ENCODE measurements at places on chromosomes 7 and 10.

GRCh38 chr7:14836571-14837189, 65.9 kb downstream of the DGKB start:
- no peak for DNase-seq

DNA sequence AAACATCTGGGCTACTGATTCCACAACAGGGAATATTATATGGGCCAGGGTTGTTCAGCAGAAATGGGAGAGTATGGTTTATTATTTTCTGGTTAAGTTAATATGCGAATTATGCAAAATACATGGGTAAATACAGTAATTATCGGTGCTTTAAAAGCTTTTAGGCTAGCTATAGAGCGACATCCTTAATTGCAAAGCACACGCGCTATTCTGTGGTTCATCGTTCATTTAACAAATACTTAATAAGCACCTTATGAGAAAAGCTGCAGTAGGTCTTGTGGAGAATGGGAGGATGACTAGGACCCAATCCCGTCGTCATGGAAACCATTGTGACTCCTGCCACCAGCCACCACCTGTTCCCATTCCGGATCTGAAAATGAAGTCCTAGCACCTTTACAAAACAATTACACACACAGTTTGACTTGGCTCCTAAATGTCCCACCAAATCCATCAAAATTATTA, 623 bp upstream of the CEP41 start:
- no peak for DNase-seq

DNA sequence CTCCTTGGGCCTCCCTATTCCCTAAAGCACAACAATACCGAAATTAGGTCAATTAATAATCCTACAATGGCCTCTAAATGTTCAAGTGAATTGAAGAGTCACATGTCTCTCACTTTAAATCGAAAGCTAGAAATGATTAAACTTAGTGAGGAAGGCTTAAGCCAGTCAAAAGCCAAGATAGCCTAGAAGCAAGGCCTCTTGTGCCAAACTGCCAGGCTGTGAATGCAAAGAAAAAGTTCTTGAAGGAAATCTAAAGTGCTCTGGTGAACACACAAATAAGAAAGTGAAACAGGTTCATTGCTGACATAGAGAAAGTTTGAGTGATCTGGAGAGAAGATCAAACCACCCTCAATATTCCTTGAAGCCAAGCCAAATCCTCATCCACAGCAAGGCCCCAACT, 57.2 kb downstream of the SLC29A4 start:
- DNase-seq = no peak

DNA sequence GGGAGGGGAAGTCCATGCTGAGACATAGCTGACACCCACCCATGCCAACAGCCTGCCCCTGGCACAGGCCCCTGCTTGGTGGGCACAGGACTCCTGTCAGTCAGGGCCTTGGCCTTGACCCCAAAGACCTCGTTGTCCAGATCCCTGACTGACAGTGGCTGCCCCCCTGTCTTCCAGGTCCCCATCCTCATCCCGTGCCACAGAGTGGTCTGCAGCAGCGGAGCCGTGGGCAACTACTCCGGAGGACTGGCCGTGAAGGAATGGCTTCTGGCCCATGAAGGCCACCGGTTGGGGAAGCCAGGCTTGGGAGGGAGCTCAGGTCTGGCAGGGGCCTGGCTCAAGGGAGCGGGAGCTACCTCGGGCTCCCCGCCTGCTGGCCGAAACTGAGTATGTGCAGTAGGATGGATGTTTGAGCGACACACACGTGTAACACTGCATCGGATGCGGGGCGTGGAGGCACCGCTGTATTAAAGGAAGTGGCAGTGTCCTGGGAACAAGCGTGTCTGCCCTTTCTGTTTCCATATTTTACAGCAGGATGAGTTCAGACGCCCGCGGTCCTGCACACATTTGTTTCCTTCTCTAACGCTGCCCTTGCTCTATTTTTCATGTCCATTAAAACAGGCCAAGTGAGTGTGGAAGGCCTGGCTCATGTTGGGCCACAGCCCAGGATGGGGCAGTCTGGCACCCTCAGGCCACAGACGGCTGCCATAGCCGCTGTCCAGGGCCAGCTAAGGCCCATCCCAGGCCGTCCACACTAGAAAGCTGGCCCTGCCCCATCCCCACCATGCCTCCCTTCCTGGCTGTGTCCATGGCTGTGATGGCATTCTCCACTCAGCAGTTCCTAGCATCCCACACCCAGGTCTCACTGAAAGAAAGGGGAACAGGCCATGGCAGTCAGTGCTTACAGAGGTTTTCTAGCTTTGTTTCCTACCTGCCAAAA, 197.2 kb downstream of the EBF3 start:
- no peak for DNase-seq

- no peak for DNase-seq
Measured at GRCh38 chr10:123958241-123958640, 66.6 kb upstream of the CPXM2 start.

DNA sequence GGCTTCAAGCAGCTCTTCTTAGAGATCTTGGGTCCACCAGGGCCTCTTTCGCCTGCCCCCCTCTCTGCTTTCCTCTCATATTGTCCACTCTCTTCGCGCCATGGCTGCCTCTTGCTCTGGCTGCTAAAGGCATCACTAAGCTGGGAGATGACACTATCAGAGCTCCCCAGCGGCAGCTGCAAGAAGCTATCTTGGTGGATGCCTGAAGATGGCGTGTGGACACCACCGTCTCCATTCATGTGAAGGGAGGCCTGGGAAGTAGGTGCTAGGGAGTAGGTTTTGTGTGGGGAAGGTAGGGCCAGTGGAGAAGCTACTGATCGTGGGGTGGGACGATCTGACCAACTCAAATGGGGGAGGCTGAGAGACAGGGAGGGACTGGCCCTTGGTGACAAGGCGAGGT, 45.9 kb upstream of the PDLIM1 start:
- DNase-seq = no peak

DNA sequence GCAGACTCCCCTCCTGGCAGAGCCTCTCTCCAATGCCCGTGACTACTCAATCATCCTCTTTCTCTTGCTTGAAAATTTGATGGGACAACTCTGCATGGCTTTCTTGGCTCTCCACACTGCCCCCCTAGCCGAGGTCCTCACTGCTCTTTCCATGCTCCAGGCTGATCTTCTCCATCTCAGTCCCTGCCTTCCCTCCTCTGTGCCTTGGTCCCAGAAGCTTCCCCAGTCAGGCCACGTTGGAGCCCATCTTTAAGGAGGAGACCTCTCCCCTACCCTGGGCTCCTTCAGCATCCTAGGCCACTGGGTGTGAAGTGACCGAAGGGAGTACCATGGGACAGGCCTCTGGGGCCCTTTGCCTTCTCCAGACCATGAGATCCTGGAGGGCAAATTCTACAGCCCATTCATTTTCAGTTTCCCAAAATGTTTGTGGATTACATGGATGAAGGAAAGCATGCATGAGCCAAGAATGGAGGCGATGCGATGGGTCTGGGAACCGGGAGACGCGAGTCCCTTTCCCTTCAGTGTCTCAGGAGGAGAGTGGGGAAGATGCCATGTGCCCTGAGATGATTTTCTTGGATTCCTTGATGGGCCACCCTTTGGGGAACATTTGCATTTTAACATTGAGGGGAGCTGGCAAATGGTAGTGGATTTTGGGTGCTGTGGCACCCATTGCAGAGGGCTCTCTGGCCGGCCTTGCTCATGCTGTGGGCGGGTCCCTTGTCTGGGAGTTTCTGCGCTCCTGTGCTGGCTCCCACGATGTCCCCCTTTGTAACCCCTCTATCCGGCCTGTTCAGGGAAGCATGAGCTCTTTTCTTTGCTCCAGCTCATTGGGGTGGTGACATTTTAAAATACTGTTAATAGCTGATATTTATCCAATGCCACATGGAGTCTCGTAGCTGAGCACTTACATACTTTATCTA, 376.6 kb downstream of the RPS24 start:
- DNase-seq = no peak

DNA sequence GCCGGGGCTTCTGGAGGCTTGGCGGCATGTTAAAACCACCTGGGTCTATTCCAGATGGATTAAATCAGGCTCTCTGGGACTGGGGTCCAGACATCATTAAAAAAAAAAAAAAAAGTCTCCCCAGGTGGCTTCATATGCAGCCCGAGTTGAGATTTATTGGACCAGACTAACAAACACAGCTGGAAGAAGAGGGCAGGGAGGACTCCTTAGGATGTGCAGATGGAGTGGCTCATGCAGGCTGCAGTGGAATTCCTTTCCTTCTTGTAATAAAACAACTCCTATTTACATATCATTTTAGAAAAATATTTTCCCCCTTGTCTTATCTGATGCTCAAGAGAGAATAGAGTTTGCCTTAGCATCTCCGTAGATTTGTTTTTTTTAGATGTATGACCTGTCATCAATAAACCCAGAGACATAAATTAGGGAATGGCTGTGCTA, 238.1 kb downstream of the CAMK1D start:
- no peak for DNase-seq

DNA sequence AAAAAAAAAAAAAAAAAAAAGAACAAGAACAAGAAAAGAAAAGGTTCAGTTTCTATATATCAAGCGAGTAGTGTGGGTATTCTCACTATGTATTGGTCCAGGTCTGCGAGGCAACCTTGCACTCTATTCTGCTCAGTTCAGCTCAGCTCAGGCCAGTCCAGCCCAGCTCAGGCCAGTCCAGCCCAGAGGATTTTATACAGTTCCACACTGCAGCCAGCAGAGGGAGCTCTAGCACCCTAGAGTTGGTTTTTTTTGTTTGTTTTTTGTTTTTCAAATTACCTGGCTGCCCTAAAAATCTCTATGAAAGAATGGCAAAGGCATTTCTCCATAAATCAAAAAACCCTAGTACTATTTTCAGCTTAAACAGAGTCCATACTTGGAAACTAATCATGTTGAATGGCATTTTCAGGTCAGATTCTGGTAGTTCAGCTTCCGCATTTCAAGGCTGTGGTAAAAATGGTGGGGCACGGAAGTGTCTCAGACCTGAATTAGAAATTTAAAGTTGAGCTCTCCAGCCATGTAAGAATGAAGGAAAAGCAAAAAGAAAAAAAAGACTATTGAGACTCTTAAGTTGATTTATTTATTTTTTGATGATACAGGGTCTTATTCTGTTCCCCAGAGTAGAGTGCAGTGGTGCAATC, 55.2 kb upstream of the GSDME start:
- peak; percentile 50 for DNase-seq

GRCh38 chr10:76640806-76641205, 996.8 kb downstream of the KCNMA1 start:
- DNase-seq = no peak

- DNase-seq = peak; percentile 62
Measured at GRCh38 chr10:16891375-16892313, 74.4 kb upstream of the RSU1 start.

DNA sequence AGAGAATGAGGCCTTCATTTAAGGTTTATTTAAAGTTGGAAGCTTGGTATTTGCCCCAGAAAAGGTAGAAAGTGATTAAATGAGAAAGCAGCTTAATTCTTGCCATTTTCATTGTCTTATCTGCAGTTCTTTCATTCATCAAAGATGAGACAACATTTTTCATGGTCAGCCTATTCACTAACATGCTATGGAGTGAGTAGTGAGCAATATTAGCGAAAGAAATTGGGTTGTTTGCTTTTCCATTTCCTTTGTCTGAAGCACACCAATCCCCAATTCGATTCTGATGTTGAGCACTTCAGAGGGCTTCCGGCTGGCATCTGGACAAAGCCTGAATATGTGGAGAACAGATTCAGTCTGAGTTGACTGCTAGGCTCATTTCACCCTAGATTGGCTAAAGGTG, 317.2 kb downstream of the BBS9 start:
- DNase-seq = no peak

DNA sequence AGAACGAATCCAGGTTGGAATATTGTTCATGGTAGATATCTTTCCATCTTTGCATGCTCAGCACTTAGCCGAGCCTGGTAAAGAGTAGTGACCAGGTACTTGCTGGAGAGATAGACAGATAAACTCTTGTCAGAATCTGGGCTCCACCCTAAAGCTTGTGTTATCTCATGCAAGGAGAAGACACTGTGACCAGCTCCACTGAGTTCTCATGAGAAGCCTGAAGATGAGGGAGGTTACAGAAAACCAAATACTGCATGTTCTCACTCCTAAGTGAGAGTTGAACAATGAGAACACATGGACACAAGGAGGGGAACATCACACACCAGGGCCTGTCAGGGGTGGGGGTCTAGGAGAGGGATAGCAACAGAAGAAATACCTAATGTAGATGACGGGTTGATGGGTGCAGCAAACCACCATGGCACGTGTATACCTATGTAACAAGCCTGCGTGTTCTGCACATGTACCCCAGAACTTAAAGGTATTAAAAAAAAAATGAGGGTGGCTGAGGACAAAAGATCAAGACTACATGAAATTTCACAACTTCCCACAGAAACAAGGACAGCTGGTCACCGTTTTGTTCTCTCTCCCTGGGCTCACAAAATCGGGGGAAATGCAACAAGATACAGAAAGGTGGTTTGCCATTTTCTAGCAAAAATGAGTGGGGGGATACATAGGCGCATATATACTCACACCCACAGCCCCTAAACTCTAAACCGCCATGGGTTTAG, 17.4 kb downstream of the DLG5 start:
- no peak for DNase-seq

- no peak for DNase-seq
Measured at GRCh38 chr10:59680199-59680598, 29.5 kb downstream of the SLC16A9 start.

- no peak for DNase-seq
Measured at GRCh38 chr7:134289423-134289822, 27.3 kb downstream of the SLC35B4 start.

GRCh38 chr7:155574556-155575290, 28.4 kb upstream of the CNPY1 start:
- no peak for DNase-seq

GRCh38 chr7:116885724-116886123, 23.3 kb downstream of the CAPZA2 start:
- no peak for DNase-seq

Data from stimulated activated CD4-positive, alpha-beta T cell treated with anti-CD3 and anti-CD28 coated beads, Interleukin-15, amount 100 ng/mL, for 24 hours (primary cell).